ENCODE measurements at places on chromosomes 2 and 18.

- DNase-seq, result no peak
Observed at GRCh38 chr18:28063926-28064325, 113.0 kb downstream of the CDH2 start.

- no peak for DNase-seq
Observed at GRCh38 chr2:65724752-65725151, 292.4 kb upstream of the SPRED2 start.

DNA sequence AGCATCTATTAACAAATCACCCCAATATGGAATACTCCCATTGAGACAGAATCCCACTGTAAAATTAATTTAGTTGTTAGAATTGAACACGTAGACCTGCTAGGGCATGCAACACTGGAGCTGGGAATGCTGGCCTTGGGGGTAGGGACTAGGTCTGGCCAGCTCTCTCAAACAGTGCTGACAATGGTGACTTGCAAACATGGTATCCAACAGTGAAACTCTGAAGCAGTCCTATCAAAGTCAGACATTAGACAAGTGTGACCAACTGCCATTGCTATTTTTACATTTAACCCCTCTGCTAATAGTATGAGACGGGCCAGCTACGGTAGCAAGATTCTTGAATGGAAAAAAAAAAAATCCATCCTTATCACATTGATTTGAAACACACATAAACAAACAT lies 7.2 kb downstream of the E2F6 start:
- DNase-seq, result no peak

DNA sequence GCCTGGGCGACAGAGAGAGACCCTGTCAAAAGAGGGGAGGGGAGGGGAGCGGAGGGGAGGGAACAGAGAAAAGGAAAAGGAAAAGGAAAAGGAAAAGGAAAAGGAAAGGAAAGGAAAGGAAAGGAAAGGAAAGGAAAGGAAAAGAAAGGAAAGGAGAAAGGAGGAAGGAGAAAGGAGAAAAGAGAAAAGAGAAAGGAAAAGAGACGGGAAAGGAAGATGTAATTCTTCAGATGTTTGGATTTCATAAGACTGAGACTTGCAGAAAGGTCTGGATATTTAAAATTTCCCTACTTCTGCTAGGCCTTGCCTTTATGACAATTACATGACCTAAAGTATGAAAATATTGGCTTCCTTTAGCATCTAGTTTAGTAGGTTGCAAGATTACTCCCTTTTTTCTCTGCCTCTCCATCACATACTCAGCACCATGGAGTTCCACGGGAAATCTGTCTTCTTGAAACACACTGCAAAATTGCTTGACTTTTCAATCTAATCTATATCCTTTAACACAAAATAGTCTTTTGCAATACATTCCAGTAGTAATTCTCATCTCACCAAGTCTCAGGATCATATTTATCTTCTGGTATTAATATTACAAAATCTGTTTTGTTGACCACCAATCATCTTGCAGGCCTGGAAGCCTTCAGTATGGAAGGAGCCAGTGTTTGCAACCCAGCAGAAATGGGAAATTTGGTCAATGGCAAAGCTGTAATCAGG lies 383.5 kb downstream of the ZEB2 start:
- DNase-seq, result no peak

- no peak for DNase-seq
Observed at GRCh38 chr2:11980809-11981208, 234.4 kb downstream of the LPIN1 start.

DNA sequence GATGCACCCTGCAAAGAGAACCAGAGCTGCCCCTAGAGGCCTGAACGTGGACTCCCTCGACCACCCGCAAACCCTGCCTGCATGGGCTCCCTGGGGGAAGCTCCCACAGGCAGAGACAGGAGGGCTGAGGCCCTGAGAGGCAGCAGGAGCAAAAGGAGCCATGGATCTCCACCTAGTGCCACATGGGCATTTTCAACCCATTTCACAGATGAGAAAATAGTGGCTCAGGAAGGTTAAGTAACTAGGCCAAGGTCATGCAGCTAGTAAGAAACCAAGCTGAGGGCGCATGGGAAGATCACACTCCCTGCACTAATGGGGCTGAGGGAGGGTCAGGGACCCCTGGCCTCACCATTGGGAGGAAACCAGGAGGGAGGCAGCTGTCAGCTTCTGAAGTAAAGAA lies 271.7 kb upstream of the RAB6C start:
- no peak for DNase-seq
